ENCODE measurements at places on chromosomes 13 and 19. TPM values are rescaled to one million over a fixed set of nuclear protein-coding genes. Genes with fewer than 3 reads are reported as not detected.

DLL3 gene
- 76.9 TPM for total RNA-seq

FCER2 gene
- 0.15 TPM for total RNA-seq

CLDN10 gene
- total RNA-seq = 10.5 TPM

C19orf18 gene
- total RNA-seq = 0.98 TPM

CDX2 gene
- 5.1 TPM for total RNA-seq

F10 gene
- 0.18 TPM for total RNA-seq

CEACAM8 gene
- total RNA-seq = not detected

DNA sequence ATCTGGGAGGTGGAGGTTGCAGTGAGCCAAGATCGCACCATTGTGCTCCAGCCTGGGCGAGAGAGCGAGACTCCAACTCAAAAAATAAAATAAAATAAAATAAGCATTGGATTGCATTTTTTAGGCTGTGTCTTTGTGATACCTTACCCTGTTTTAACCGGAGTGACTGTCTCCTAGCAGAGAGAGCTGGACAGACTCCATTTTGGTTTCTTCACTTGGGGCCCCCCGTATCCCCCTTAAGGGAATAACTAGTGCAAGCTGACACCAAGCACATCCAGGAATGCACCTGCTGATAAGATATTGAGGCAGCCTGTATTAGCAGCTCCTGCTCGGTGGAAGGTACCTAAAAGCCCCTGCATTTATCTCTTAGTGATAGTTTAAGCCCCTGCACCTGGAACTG lies 20.8 kb upstream of the GPR32 start:
- no peak for DNase-seq

- no peak for DNase-seq
These were observed 1210.0 kb downstream of the SLITRK1 start for GRCh38 chr13:82672248-82672647.

DNA sequence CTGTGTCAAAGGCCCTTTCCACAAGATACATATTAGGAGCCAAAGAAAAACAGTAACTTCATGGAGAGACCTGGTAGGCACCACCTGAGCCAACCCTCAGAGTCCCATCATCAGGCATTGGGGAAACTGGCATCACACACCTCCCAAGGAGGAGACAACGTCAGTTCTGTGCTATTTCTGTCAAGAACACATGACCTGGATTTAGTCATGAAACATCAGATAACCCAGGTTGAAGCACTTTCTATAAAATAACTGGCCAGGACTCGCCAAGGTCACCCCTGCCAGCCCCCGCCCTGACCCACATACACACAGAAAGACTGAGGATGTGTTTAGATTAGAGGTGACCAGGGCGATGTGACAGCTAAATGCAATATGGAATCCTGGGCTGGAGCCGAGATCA lies 35.6 kb downstream of the COL4A1 start:
- no peak for DNase-seq

DNA sequence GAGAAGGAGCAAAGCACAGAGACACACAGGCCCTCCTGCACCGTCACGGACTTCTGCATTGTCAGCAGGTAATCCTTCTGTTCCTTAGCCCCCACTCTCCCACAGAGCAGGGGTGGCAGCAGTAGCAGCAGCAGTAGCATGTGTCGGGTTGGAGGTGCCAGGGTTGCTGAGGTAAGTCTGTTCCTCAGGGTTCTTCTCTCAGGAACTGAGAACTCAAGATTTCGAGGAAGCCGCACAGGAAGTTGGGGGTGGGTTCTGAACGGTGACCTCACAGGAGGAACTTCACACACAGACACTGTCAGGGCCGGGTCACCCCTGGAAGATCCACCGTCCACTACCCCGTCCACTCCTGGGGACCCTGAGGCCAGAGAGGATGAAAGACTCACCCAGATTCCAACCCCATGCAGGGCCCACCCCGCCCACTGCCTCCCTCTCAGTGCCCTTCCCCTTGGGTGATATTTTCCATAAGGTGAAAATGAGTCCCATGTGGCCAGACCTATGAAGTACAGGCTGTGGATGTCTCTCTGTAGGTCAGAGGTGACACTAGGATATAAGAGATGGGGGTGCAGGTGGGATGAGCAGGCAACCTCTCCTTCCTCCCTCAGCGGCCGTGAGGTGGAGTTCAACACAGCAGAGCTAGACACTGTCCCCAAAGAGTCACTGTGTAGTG lies at the start of gene SIGLEC12:
Gene SIGLEC12, minus strand, starts transcription at position 207 of the 670 bp plus-strand sequence. Its CDS starts 67 bp downstream, at position 140.
- DNase-seq = no peak

GRCh38 chr13:101784313-101784712 lies 331.8 kb downstream of the ITGBL1 start:
- no peak for DNase-seq

DNA sequence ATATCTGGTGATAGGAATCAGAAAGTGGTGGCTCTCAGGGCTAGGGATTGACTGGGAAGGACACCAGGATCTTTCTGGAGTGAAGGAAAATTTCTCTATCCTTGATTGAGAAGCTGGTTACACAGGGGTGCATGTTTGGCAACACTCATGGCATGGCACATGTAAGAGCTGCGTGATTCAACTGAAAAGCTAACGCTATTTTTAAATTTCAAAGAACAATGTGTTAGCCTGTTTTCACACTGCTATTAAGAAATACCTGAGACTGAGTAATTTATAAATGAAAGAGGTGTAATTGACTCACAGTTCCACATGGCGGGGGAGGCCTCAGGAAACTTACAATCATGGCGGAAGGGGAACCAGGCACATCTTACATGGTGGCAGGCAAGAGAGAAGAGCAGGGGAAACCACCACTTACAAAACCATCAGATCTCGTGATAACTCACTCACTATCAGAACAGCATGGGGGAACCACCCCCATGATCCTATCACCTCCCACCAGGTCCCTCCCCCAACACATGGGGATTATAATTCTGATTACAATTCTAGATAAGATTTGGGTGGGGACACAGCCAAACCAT lies 7.4 kb downstream of the SIGLEC8 start:
- DNase-seq = no peak

GRCh38 chr19:45280471-45280961 lies 29.4 kb downstream of the MARK4 start:
- DNase-seq = no peak

- DNase-seq = no peak
These were observed 827.5 kb upstream of the PCDH20 start for GRCh38 chr13:62243106-62243505.

DNA sequence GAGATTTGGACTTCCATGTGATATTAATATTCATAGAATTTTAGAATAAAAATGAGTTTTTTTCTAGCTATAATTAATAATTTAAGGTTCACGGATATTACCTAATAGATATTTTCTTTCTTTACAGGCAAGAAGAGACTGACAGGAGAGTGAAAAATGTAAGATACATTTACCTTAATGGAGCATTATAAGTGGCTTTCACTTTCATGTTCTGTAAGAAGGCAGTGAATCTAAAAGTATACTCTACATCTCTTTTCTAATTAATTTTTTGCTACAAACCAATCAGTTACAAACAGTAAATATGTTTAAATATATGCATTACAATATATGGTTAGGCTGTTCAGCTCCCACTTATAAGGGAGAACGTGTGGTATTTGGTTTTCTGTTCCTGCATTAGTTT lies 159.1 kb downstream of the LMO7 start:
- DNase-seq = no peak

DNA sequence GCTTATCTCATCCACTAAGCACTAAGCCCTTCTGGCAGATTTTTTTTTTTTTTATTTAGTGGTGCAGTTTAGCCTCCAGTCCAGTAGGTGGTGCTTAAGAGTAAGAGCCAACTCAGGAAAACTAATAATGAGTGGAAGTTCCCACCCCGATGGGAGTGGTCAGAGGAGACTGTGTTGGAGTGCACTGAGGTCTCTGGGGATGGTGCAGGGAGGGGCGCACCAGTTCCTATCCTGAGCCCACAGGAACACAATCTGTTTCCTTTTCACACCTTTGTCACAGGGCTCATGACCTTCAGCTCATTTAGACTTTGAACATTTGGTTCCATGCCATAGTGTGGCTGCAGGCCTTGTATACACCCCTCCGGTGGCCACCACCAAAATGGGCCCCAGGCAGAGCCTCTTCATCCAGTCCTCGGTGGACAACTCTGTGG lies 367.4 kb downstream of the SPRY2 start:
- DNase-seq = no peak

DNA sequence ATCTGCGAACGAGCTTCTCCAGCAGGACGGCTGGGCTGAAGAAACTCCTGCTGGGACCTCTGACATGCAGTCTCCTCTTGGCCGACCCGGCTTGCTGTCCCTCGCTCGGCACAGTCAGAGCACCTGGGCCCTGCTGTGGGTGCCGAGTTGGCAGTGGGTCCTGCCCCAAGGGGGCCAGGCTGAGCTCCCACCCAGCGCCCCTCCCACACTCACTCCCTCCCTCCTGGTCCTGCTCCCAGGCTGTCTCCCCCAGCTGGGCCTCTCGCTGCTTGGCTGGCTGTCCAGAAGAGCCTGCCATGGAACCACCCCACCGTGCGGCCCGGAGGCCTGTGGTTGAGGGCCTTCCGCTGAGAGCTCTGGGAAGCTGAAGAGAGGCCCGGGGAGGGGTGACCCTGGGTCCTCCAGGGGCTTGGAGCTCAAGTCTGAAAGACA lies 6.0 kb downstream of the AKT2 start:
- no peak for DNase-seq

- no peak for DNase-seq
These were observed 83.3 kb downstream of the KLF5 start for GRCh38 chr13:73142071-73142470.

DNA sequence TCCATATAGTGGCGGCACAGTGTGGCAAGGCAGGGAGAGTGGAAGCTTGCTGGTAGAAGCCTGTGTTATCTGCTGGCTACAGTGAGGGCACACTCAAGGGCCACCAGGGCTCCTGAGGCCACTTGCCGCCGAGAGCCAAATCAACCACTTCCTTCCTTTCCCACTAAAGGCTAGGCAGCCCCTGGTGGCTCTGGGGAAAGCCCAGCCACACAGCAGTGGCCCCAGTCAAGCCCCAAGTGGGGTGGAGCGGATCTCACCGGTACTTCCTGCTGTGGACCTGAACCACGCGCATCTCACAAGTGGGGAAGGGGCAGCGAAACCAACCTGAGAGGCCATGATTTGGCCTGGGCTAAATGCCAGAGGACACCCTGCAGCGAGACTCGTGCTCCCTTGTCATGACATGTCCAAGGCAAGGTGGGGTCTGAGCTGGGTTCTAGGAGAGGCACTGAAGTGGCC lies 21.9 kb upstream of the SLC35E1 start:
- DNase-seq = no peak

GRCh38 chr19:30781519-30781918 lies 409.3 kb downstream of the ZNF536 start:
- no peak for DNase-seq

Measured in Panc1 (cell line).